Mucosa of descending colon (tissue), 3 donors: ENCODE measurements at places on chromosomes 11 and 22. TPM values are rescaled to one million over a fixed set of nuclear protein-coding genes. Genes with fewer than 3 reads are reported as not detected.

- no peak for DNase-seq
Observed at GRCh38 chr11:112310848-112311247, 50.2 kb upstream of the PLET1 start.

- no peak for DNase-seq
Observed at GRCh38 chr22:29312218-29313125, 3.0 kb downstream of the RASL10A start.

- DNase-seq: no peak
Observed at GRCh38 chr22:50136581-50137015, 33.9 kb upstream of the PANX2 start.

DNA sequence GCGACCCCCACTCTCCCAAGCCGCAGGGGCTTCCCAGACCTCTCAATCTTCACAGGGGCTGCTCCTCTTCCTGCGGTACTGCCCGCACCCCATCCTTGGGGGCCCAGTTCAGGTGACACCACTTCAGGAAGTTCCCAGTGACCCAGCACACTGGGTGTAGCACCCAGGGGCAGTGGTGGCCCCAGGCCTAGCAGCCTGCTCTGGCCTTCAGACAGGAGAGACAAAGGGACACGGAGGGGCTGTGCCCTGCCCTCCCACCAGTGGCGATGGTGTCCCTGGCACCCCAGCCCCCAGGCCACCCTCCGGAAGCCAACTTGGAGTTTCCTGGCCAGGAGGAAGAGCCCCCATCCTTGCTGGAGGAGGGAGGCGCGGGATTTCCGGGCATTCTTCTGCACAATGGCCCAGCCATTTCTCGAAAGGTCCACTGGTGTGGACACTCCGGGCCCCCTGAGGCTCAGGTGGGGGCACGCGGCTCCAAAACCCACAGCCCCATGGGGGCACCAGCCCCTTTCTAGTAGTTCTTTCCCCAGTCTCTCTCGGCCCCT, 978 bp upstream of the CLDN5 start:
- DNase-seq: no peak

- peak; percentile 62 for DNase-seq
Observed at GRCh38 chr22:46763051-46763705, 728 bp downstream of the TBC1D22A start.

DNA sequence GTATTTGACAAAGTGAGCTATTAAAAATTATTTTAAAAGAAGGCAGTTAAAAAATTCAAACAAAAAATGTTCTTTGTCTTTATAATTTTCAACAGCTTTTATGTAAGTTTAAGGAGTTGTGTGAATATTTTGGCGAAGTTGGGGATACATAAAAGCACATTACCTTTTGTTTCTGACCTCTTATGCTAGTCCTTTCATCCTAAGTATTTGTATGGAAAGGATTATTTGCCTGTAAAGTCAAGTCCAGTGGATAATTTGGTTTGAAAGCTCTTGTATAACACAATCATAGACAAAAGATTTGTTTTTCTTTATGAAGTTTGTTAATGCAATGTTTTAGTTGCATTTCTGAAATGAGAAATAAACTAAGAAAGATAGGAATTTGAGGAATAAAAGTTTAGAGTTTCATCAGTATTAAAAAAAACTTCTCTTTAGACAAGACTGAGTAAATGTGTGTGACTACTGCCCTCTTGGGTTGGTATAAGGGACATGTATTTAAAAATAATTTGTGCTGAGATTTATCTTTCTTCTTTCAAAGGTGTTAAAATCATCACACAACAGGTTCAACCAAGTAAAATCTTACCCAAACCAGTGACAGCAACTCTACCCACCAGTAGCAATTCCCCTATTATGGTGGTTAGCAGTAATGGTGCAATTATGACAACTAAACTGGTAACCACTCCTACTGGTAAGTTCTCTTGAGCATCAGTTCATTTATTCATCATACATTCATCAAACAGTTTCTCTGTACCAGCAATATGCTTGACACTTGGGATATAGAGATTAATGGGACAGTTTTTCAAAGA, 68.2 kb downstream of the EMSY start:
- DNase-seq: no peak

GRCh38 chr11:110712659-110713448, 617 bp upstream of the ARHGAP20 start:
- DNase-seq: peak; percentile 31

DNA sequence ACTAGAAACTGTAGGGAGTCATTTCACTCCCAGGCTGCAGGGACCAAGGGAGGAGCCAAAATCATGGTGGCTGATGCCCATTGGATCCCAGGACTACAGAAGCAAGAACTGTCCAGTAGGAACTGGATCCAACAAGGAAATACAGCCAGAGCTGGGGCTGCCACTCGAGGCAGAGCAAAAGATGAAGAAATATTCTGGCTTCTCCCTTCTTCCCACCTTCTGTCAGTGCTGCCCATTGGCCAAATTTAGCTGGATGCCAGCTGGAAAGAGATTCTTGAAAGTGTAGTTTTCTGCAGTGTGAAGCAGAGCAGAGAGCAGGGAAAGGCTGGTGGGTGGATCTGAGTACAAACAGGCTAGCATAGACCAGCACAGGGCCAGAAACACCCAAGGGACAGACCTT, 45.6 kb downstream of the COMMD9 start:
- DNase-seq: no peak

GRCh38 chr11:108958368-108959104, 293.7 kb downstream of the DDX10 start:
- no peak for DNase-seq

DNA sequence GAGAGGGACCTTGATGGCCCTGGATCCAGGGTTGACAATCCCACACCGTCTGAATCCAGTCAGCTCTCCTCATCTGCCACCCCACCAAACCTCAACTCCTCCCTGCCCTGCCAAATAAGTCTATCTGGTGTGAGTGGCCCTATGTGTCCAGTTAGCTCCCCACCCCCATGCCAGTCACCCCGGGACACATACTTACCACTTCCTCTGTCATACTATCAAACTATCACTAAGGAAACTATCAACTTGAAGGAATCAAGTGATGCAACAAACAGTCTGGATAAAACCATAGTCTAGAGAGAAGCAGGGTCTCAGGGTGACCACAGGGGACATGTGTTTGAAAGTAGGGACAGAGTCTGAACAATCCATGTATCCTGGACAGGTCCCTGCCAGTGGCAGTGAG, 13.2 kb upstream of the CSF2RB start:
- DNase-seq: no peak

DNA sequence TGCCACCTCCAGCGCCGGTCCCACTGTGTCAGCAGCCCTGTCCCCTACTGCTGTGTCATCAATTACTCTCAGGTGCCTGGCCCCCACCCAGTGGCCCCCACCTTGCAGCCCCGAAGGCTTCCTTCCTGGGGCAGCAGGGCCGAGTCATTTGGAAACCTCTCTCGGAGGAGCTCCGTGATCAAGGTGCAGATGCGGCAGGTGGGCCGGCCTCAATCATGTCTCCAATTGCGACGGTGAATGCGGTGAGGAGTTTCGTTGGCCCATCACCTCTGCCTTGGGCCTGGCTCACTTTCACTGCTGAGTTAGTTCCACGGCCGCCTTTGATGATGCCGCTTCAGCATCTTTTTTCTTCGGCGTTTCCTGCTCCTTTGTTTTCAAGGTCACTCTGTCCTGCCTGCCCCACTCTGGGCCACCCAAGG, 11.3 kb upstream of the CXCR5 start:
- DNase-seq: peak; percentile 69

GRCh38 chr22:25930788-25931310, 188.9 kb downstream of the MYO18B start:
- no peak for DNase-seq

GRCh38 chr11:9461760-9462134, 935 bp downstream of the ZNF143 start:
- DNase-seq: no peak

DNA sequence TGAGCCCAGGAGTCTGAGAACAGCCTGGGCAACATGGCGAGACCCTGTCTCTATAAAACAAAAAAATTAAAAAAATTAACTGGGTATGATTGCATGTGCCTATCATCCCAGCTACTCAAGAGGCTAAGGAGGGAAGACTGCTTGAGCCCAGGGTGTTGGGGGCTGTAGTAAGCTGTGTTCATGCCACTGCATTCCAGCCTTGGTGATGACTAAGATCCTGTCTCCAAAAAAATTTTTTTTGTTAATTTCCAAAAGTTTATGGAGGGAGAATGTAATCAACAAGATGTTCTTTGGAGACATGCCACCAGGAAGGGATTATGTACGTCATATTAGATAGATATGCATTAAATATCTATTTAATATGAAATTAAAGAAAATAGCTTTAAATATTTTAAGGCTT, 267.5 kb downstream of the SBF2 start:
- no peak for DNase-seq

DNA sequence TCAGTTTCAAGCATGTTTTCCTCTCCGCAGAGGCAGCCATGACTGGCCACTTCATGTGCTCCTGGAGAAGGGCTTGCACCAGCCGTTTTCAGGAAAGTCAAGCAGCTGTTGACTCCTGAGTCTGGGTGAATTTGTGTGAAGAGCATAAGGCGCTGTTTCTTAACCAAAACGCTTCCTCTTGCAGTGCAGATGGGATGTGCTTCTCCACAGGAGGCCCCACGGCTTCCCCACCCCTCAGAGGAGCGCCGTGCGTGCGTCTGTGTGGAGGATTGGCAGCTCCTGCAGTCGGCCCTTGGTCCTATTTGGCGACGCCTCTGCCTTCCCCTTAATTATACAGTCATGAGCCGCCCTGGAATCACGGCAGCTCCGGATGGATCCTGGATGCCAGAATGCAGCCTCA, 54.1 kb upstream of the B3GAT1 start:
- DNase-seq: peak; percentile 80

DNA sequence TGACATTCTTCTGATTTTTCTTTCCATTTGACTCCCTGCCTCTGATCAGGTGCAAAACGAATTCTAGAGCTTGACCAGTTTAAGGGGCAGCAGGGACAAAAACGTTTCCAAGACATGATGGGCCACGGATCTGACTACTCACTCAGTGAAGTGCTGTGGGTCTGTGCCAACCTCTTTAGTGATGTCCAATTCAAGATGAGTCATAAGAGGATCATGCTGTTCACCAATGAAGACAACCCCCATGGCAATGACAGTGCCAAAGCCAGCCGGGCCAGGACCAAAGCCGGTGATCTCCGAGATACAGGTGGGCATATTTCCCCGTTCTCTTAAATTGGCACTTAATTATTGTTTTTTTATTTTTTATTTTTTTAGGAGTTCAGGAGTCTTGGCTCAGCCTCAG, 15.4 kb downstream of the XRCC6 start:
- DNase-seq: no peak

DNA sequence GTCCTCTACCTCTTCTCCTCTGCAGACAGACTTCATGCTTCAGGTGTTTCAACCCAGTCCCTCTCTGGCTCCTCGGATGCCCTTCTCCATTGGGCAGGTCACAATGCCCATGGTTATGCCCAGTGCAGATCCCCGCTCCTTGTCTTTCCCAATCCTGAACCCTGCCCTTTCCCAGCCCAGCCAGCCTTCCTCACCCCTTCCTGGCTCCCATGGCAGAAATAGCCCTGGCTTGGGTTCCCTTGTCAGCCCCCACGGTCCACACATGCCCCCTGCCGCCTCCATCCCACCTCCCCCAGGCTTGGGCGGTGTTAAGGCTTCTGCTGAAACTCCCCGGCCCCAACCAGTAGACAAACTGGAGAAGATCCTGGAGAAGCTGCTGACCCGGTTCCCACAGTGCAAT, 9.3 kb upstream of the BACE1-AS start:
- DNase-seq: no peak

- no peak for DNase-seq
Observed at GRCh38 chr22:18033204-18033998, 9.0 kb upstream of the MICAL3 start.

- DNase-seq: no peak
Observed at GRCh38 chr22:28053896-28054818, 135.1 kb upstream of the PITPNB start.

Gene KCNC1
- total RNA-seq: 0.29 TPM

Gene GRAMD1B
- 4.4 TPM for total RNA-seq

Gene SART1
- total RNA-seq: 40.1 TPM

Gene FTH1
- total RNA-seq: 3,081 TPM

Gene ARL14EP
- total RNA-seq: 9.8 TPM
